Uterus (tissue), 4 donors: ENCODE measurements at places on chromosomes 2 and 18.

DNA sequence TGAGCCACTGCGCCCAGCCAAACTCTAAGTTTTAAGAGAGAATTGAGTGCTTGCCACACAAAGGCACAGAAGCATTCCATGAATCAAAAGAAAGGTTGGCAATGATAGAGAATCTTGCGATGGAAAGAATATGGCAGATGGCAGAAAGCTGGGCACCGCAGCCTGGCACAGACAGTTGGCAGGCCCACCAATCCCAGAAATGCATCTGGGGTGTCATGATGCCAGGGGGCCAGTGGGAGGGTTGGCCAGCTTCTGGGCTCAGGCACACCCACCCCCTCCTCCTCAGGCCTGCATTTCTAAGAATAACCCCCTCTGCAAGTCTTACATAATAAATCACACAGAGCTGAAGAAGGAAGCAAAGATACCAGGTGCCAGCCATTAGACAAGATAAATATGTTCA lies 19.6 kb downstream of the ZNF2 start:
- DNase-seq = no peak

DNA sequence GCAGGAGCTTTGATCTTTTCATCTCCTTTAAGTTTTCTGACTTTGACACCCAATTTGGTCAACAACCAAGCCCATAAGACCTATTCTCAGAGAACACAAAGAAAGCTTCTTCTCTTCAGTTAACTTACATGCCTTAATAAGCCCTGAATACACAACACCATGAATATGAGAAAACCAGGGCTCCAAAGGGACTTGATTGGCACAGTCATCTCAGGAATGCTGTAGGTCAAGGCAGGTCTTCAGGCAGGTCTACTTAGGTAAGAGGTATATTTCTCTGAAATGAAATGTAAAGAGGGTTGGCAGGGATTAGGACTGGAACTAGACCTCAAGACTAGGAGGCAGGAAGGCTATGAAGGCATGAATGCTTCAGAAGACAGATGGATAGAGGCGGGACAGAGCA lies 24.4 kb upstream of the EIF2AK3 start:
- DNase-seq = no peak

DNA sequence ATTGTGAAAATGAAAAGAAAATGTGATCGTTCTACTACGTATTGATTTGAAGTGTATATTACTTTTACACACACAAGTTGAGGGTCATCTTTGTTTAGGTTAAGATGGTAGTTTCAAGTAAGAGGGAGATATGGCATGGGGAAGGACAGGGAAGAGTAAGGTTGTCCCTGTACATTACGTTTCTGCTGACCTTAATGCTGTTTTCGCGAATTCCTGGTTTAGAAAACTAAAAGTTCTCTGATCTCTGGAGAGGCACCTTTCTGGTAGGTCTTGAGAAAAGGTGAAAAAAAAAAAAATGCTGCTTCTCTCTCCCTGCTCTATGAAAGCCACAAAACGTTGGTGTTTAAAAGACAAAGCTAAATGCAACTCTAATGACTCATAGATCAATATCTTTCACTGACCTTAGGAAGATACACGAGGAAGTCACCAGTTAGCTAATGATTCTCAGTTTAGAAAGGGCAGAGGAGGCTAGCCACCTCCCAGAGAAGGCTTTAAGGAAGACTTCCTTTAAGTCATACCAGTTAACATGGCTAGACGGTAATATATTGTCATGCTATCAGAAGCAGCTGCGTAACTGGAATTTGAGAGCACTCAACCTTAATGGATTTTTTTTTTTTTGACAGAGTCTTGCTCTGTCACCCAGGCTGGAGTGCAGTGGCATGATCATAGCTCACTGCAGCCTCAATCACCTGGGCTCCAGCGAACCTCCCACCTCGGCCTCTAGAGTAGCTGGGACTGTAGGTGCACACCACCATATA lies 13.2 kb downstream of the TXNDC2 start:
- DNase-seq = no peak

- no peak for DNase-seq
Observed at GRCh38 chr18:68724021-68724420, 9.1 kb upstream of the TMX3 start.
